ENCODE measurements at places on chromosomes 3 and 15. TPM values are rescaled to one million over a fixed set of nuclear protein-coding genes. Genes with fewer than 3 reads are reported as not detected.
A peak's percentile ranks its signal among the peaks of the same experiment; 100 is the strongest.

- no peaks in the 10 kb centered on the region for H3K27me3 ChIP-seq
- no peaks in the 10 kb centered on the region for H3K36me3 ChIP-seq
- peaks cover 5% of the 10 kb centered on the region for H3K4me1 ChIP-seq
- no peak overlapping the region for H3K27ac ChIP-seq
- H3K4me3 ChIP-seq = no peak overlapping the region
- no peak for DNase-seq
These were observed 57.6 kb upstream of the SLC25A26 start for GRCh38 chr3:66163222-66163621.

- H3K36me3 ChIP-seq = no peaks in the 10 kb centered on the region
- no peak overlapping the region for H3K4me3 ChIP-seq
- peaks cover 8% of the 10 kb centered on the region for H3K4me1 ChIP-seq
- no peaks in the 10 kb centered on the region for H3K27me3 ChIP-seq
These were observed 33.4 kb downstream of the MASP1 start for GRCh38 chr3:187257992-187258692.

DNA sequence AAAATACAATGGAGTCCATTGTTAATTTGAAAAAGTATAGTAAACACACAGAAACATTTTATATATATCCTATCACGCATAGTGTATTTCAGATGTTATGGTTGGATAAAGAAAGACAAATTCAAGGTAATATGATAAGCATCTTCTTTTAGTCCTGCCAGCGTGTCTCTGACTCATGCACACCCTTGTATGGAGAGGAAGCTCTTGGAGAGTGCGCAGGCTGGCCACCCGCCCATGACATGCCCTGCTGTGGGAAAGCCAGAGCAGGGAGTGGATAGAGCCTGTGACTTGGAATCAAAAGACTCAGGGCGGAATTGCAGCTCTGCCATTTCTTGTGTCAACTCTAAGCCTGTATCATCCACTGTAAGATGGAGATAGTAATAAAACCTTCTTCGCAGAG is 23.0 kb upstream of the COPG1 start:
- no peaks in the 10 kb centered on the region for H3K36me3 ChIP-seq
- no peak overlapping the region for H3K4me3 ChIP-seq
- H3K4me1 ChIP-seq = peaks cover 24% of the 10 kb centered on the region
- H3K27ac ChIP-seq = no peak overlapping the region
- H3K27me3 ChIP-seq = no peaks in the 10 kb centered on the region

- H3K4me3 ChIP-seq = no peak overlapping the region
- DNase-seq = no peak
- no peaks in the 10 kb centered on the region for H3K36me3 ChIP-seq
- H3K27ac ChIP-seq = no peak overlapping the region
These were observed 1024.9 kb downstream of the TUSC7 start for GRCh38 chr3:117734496-117734895.

GRCh38 chr3:45043728-45044299 is 17.7 kb downstream of the CLEC3B start:
- H3K4me1 ChIP-seq = peaks cover 6% of the 10 kb centered on the region
- no peak overlapping the region for H3K4me3 ChIP-seq
- no peaks in the 10 kb centered on the region for H3K36me3 ChIP-seq
- no peak for DNase-seq

The GOLGA8Q gene
- total RNA-seq = 0.50 TPM

- peaks cover 35% of the 10 kb centered on the region for H3K36me3 ChIP-seq
- peaks cover 28% of the 10 kb centered on the region for H3K4me1 ChIP-seq
- H3K27ac ChIP-seq = peak overlapping the region; percentile 50
- no peaks in the 10 kb centered on the region for H3K27me3 ChIP-seq
- no peak for DNase-seq
These were observed 880 bp downstream of the NISCH start for GRCh38 chr3:52456169-52456799.

The RBP2 gene
- total RNA-seq = not detected

DNA sequence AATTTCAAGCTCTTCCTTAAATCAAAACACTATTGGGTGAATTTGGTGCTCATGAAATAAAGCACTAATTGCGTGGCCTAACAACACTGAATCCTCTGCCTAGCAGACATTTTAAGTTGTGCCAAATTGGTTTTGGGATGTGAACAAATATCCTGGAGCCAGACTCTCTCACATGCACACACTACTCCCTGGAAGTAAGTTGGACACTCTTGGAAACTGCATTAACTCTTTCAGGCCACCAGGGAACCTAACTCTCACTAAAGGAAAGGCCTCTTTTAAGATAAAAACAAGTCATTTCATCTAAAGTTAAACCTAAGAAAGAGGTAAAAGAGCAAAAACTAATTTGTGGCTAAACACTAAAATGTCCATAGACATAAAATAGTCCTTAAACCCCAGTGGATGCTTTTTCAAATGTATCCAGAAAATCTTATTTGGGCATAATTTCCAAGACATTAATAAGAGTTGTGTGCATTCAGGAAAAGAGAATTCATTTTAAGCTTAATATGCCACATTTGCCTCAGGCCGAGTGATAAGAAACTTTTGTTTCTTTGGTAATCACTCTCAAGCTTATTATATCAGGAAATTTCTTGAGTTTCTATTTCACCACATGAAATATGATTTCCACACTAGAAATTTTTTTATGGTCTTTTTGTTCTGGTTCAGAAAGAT is 61.8 kb downstream of the ZBTB20 start:
- H3K36me3 ChIP-seq = no peaks in the 10 kb centered on the region
- DNase-seq = no peak
- no peaks in the 10 kb centered on the region for H3K27me3 ChIP-seq

DNA sequence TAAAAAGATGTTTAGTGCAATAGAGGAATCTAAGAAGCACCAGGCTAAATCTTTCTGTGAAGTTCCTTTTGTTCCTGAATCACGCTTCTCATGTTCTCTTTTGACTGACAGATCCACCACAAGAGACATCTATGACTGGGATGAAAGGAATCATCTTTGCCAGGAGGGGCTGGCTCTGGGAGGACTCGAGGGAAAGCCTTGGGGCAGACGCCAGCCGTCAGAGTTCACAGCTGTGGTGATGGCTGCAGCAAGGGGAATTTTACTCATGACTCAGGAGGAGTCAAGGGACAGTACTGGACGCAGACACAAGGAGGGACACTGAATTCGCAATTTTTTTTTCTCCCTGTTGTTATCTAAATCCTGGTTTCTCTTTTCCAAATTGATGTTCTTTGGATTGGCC is 38.7 kb downstream of the C3orf38 start:
- H3K4me1 ChIP-seq = peaks cover 22% of the 10 kb centered on the region
- no peak overlapping the region for H3K4me3 ChIP-seq
- H3K27ac ChIP-seq = no peak overlapping the region
- DNase-seq = no peak

DNA sequence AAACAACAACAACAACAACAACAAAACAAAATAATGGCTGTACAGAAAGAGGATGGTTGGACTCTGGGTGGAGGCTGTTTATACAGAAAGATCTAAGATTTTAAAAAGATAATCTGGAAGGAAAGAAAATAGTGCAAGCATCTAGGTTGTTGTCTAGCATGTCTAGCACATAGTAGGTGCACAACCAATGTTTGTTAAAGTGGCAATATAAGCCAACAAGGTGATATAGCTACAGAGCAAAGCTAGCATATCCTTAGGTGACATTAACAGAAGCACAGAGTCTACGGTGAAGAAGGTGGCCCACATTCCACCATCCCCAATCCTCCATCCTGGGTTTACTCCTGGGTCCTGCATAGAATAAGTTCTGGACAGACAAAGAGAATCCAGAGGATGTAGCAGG is 4.7 kb downstream of the TMEM40 start:
- H3K4me1 ChIP-seq = peaks cover 6% of the 10 kb centered on the region
- H3K4me3 ChIP-seq = no peak overlapping the region
- no peak for DNase-seq
- no peaks in the 10 kb centered on the region for H3K27me3 ChIP-seq
- H3K36me3 ChIP-seq = no peaks in the 10 kb centered on the region

- H3K36me3 ChIP-seq = no peaks in the 10 kb centered on the region
- H3K4me1 ChIP-seq = peaks cover 11% of the 10 kb centered on the region
- H3K27ac ChIP-seq = no peak overlapping the region
- H3K27me3 ChIP-seq = peaks cover 22% of the 10 kb centered on the region
- no peak for DNase-seq
- H3K4me3 ChIP-seq = no peak overlapping the region
These were observed 34.8 kb upstream of the RAB6B start for GRCh38 chr3:133930341-133930933.

DNA sequence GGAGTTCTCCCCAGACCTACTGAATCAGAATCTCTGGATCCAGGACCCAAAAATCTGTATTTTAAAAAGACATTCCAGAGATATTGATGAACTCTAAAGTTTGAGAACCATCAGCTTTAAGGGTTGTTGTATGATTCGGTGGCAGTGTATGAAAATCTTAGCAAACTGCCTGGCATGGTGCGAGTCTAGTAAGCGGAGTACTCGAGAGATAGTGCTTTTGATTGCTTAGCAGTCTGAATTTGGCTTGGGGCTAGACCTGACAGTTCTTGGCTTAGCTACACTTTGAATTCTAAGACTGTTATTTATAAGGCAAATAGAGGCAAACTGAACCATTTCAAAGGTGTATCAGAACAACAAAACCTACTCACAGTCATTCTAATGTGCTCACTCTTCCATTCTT is 329.0 kb downstream of the LPP start:
- no peaks in the 10 kb centered on the region for H3K36me3 ChIP-seq
- no peak overlapping the region for H3K4me3 ChIP-seq
- no peak overlapping the region for H3K27ac ChIP-seq
- H3K27me3 ChIP-seq = no peaks in the 10 kb centered on the region
